ENCODE measurements at places on chromosomes 2 and 18.

DNA sequence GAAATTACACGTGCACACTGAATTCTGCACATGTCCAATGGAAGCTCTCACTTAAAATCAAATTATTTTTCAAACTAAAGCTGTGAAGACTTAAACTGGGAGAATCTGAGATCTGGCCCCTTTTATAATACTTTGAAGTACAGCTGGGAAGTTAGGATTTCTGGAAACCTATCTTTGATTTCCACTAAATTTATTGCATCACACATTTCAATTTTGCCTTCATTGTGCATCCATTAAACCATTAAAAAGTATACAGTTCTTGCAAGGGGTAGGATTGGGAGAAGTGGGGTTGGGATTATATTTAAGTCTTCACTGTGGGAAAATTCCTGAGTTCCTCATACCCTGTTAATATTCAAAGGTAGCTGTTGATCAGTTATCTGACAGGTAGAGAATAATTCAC is 1229.6 kb upstream of the ZEB2 start:
- no peak for DNase-seq

- DNase-seq = no peak
These were observed 289.3 kb downstream of the FSIP2 start for GRCh38 chr2:186027922-186028321.

GRCh38 chr2:21561965-21562364 is 438.2 kb downstream of the TDRD15 start:
- DNase-seq = no peak

DNA sequence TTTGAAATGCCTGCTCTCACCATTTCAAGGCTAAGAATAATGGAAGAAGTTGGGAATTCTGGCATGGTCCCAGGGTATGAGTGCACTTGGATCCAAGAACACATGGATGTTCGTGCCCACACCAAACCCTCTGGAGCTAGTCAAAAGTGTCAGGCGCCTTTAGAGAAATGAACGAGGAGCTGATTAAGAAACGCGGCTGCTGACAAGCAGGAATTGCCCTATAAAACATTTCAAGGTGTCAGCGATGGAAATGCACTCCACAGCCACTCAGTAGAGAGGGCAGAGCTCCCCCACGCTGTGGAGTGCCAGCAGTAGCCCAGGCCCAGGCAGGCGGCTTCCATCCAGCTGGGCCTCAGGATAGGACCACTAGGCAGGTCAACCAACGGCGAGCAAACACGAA is 213.7 kb downstream of the TTC32 start:
- DNase-seq = no peak

- no peak for DNase-seq
These were observed 60.8 kb upstream of the SPOPL start for GRCh38 chr2:138440759-138441158.

DNA sequence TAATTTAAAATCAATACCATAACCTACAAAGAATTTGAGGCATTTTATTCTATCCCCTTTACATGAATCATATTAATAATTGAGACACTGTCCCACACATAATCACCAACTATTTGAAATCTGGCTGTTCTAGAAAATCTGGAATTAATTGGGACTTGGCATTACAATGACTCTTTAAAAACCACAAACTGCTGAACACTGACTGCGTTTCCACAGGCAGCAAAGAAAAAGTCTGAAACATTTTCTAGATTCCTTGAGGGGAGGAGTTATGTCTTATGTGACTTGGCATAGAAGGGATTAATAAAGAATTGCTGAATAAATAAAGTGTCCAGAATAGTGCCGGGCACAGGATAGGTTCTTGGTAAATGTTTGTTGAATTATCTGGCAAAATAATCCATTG is 61.4 kb downstream of the GPR39 start:
- no peak for DNase-seq

DNA sequence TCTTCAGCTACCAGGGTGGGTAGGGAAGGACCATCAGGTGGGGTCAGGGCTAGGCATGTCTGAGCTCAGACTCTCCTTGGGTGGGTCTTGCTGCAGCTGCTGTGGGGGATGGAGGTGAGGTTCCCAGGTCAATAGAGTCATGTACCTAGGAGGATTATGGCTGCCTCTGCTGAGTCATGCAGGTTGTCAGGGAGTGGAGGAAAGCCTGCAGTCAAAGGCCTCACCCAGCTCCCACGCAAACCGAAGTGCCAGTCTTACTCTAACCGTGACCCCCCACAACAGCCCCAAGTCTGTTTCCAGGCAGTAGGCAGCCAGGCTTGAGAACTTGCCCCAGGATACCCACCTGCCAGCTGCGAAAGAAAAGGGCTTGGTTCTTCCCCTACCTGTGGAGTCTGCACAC is 113.6 kb upstream of the GALNT5 start:
- DNase-seq = no peak

DNA sequence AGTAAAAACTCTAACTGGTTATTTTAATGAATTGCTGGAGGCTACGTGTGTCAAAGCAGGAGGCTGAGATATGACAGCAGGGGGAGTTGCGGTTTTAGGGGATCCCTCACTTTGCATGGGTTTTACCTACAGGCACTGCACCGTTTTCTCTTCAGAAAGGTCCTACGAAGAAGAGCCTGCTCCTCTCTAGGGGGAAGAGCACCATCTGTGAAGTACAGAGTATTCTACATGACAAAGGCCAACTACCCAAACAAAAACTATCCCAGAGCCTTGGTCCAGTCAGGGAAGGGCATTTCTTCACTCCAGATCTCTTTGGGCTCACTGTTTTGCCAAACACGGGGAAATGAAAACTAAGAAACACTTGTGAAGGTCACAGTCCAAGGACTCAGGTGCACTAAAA is 696.7 kb upstream of the SOX11 start:
- no peak for DNase-seq

DNA sequence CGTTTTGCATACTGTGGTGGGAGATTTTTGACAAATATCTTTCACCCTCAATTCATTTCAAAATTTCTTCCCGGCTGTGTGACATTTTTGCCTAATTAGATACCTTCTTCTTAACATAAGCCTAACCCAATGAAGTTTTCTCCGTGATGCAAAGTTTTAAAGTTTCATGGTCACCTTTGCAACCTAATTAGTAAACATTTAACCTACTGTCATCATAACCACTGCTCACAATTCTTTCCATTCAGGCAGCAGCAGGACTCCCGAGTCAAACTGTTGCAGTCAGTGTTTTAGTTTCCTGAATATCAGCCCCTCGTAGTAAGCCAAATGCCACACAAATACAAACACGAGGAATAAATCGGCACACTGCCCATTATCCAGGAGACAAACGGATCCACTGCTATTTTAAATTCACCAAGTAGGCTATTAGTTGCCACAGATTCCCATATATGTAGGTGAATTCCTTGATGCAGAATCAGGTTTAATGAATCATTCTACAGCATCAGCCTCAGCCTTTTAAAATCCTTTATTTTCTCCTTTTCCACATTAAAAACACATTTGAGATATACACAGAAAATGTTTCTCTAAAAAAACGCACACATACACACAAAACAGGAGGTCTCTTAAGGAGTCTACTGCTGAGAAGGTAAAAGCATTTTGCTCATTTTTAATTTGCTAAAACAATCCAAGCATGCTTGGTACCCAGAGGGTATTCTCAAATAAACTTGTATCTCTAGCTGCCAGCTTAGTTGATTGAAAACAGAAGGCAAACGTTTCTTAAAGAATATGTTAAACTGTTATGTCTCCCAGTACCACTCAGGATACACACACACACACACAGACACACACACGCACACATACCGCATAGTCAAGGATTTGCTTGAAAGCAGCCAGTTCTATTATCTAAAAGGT is 106.5 kb upstream of the KCTD1 start:
- no peak for DNase-seq

- no peak for DNase-seq
These were observed 1280.5 kb upstream of the ZEB2 start for GRCh38 chr2:145800151-145801091.

DNA sequence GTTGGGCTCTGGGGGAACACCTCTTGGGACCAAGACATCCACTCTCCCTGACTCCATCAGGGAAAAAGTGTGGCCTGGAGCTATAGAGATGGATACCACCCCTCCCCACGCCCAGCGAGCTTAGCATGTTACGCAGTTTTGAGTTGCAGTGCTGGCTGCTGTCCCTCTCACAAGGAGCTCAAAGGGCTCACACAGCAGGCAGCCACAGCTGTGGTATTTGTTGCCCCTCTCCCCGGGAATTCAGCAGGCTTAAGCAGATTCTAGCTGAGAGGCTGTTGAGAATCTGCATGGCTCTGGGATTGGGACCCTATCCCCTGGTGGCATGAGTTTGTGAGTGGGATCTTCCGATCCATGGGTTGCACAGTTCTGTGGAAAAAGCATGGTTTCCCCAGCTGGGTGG is 673.1 kb upstream of the FSHR start:
- DNase-seq = no peak

- no peak for DNase-seq
These were observed 26.4 kb downstream of the CAPN13 start for GRCh38 chr2:30780776-30781330.

DNA sequence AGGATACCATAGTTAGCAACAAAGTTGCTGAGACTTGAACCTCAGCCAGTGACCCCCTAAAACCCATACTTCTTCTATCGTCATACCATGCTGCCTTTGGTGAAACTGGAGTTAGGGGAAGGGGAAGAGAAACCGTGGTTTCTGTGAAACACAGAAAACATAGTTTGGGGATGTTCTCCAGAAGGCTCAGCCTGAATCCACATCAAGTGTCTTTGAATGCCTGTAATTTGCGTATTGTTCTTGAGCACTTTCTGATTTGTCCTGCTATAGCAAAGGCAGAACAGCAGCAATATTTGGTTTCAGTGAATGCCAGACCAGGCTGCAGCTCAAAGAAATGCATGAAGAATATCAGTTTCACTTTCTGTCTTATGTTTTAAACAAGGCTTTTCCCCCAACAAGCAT is 258.7 kb downstream of the TTC32 start:
- no peak for DNase-seq

DNA sequence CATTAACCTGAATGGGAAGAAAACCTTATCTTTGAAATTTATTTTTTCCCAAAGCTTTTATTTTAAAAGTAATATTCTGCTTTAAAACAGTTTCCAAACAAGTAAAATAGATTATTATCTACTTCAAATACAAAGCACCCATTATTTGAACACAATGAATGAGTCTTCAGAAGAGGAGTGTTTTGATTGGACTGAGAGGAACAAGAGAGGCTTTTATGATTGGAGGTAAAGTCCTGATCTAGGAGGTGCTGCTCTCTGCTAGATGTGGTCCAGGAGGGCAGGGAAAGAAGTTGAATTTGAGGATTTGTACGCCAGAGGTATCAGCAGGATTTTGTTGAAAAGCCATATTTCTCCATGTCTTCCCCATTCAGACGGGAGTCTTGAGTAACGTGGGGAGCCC is 900.7 kb downstream of the SOCS6 start:
- DNase-seq = no peak

GRCh38 chr18:74113711-74114110 is 33.9 kb downstream of the FBXO15 start:
- no peak for DNase-seq

DNA sequence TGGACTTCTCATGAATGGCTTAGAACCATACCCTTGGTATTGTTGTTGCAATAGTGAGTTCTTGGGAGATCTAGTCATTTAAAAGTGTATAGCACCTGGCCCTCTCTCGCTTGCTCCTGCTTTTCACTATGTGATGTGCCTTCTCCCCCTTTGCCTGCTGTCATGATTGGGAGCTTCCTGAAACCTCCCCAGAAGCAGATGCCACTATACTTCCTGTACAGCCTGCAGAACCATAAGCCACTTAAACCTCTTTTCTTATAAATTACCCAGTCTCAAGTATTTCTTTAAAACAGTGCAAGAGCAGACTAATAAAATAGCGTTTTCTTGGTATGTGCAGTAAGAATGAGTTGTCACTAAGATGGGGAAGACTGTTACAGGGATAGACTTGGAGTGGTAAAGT is 31.6 kb downstream of the BAZ2B start:
- DNase-seq = no peak

- no peak for DNase-seq
These were observed 208.3 kb downstream of the NDUFA10 start for GRCh38 chr2:239816576-239817467.

DNA sequence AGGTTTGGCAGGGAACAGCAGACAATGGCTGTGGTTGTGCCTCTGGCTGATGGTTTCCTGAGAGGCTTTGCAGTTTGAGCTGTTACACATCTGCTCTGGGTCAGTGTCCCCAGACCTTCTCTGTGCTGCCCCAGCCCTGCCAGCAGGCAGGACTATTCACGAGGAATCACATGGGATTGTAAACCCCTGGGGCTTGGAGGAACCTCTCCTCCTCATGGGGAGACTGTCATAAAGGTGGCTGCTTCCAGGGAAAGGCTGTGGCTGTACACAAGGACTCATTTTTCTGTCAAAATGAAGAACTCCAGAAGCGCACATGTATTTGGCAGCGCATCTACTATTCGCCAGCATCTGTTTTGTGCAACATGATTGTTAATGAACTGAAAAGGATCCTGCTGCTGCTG is 142.6 kb upstream of the CYP1B1 start:
- DNase-seq = no peak

- no peak for DNase-seq
These were observed 6.2 kb downstream of the KANSL3 start for GRCh38 chr2:96631804-96632435.

DNA sequence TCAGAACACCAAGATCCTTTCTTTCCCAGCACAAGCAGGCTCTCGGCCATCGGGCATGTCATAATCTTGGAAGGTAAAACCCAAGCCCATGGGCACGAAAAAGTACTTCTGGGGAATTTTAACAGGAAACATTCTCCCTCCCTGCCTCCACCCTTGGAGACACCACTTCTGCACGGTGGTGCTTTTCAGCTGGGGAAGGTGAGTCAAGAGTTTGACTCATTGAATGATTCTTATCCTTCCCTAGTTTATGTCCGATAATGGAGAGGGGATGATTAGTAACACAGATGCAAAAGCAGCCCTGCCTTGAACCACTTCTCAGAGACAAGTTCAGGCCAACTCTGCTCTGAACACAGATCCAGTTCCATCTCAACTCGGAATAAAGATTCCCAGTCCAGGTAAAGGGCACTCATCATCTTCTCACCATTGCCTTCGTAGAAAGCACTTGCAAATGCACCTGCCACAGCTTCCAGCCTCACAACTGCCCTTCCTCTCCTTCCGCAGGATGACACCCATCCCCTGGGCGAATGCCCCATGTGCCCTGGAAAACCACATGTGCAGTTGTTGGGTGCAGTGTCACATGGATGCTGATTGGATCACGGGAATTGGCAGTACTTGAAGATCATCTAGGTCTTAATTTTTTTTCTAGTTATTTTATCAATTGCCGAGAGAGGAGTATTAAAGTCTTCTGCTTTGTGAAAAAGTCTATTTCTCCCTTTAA is 136.2 kb downstream of the PXDN start:
- DNase-seq = no peak

GRCh38 chr2:88296247-88296646 is 126.1 kb downstream of the THNSL2 start:
- no peak for DNase-seq
